HCT116 (cell line): ENCODE measurements at places on chromosomes 5 and 9. TPM values are rescaled to one million over a fixed set of nuclear protein-coding genes. Genes with fewer than 3 reads are reported as not detected.

The RASEF gene
- total RNA-seq: 0.12 TPM

The FOXD4L5 gene
- total RNA-seq: 0.61 TPM

The GLRA1 gene
- total RNA-seq: not detected

- no peak for DNase-seq
These were observed 238.4 kb downstream of the NR2F1-AS1 start for GRCh38 chr5:93342563-93343061.

- no peak for DNase-seq
These were observed 1495.6 kb upstream of the CDH6 start for GRCh38 chr5:29697785-29698414.

GRCh38 chr9:133461975-133462374, 2.2 kb downstream of the CACFD1 start:
- no peak for DNase-seq

DNA sequence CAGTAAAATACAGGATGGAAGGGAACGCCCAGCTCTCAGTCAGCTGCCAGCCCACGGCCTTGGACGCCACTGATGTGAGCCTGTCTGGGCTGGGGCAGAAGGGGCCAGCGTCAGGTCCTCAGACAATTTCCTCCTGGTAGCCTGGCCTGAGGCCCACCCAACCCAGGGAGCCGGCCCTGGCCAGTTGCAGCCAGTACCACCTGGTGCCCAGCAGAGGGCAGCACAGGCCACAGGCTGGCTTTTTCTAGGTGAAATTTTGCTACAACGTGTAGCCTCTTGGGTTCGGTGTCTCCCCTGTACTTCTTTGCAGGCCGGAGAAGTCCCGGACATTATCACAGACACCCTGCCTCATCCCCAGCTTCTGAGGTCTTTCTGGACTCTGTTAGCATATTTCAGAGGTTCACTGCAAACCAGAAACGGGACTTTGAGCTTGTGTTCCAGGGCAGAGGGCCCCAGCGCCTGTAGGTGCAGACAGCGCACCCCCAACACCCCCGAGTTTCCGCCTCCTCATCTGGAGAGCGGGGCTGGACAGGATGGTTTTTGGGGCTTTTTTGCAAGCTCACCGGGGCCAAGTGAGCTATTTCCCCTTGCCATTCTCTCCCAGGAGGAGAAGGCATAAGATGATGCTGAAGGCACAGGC, 45.9 kb upstream of the KCNMB1 start:
- DNase-seq: peak; percentile 32

GRCh38 chr9:19623941-19624340, 164.9 kb downstream of the SLC24A2 start:
- DNase-seq: no peak

GRCh38 chr5:176536132-176536901, 885 bp downstream of the RNF44 start:
- no peak for DNase-seq

GRCh38 chr9:35180801-35181200, 19.0 kb downstream of the UNC13B start:
- DNase-seq: no peak

DNA sequence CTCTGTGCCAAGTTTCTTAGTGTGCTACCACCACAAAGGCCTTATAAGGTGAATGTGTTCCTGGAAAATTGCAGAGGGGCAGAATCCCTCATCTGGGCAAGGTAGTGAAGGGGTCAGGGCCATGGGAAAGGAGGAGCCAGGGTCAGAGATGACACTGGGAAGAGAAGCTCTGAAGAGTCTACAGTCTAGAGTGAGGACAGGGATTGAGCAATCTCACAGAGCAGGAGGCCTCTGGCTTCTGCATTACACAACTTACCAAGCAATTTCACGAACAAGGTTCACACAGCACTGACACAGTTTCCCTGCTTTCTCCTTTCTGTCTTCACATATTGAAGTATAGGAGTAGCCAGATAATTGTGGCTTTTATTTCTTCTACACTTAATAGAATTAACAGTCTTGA, 24.5 kb upstream of the IDNK start:
- DNase-seq: no peak

DNA sequence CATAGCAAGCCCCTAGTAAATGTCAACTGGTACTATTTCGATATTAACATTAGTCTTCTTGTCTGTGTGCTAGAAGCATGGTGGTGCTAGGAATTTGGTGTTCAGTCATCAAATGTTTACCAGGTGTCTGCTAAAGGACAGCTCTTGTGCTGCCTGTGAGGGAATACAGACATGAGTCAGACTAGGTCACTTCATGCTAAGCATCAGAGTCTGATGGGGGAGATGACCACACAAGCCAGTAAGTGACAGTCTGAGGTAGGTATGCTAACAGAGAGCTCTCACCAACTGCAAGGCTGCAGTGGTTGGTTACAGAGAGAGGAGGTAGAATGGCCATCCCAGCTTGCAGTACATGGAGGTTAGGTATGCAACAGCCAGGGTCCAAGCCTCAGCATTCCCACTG, 320.9 kb downstream of the CDK5RAP2 start:
- DNase-seq: no peak

DNA sequence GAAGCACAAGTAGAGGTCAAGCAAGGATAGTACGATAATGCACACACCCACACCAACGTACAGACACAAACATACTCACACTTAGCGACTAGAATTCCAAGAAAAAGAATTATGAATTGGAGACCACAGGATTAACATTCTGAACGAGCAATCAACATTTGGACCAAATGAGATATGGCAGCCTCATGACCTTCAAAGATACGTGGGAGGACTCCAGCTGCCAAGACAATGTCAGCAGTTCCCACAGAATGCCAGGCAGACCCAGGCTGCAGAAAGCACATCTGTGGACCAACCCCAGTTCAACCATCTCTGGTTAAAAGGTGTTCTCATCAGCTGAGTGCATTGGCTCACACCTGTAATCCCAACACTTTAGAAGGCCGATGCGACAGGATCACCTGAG, 187.6 kb upstream of the GRAMD2B start:
- no peak for DNase-seq

DNA sequence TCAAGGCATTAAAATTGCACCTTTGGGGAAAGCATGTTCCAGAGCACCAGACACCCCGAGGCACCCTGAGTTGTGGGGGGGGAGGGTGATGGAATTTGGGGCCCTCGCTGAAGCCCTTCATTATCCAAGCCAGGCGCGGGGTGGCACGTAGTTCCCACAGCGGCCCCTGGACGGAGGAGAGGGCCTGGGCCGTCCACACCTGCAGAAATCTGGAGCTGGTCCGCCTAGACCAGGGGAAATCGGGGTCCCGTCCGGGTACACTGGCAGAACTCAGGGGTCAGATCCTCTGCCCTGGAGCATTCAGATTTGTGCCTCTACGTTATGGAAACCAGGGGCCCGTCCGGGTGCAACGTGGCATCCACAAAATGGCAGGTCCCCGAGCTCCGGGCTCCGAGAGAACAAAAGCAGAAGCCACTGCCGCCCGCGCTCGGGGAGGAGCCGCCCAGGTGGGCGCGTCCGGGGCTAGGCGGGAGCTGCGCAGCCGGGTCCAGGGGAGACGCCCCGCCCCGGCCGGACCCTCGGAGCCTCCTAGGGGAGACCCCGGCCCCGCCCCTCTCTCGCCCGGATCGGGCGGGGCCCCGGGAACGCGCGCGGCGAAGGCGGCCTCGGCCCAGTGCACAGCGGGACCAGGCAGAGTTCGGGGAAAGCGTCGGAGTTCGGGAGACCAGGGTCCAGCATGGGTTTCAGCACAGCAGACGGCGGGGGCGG, at the start of gene PLEKHG4B:
Gene PLEKHG4B, plus strand, starts transcription at position 613 of the 708 bp plus-strand sequence. Its CDS starts 64 bp downstream, at position 677.
- DNase-seq: no peak

DNA sequence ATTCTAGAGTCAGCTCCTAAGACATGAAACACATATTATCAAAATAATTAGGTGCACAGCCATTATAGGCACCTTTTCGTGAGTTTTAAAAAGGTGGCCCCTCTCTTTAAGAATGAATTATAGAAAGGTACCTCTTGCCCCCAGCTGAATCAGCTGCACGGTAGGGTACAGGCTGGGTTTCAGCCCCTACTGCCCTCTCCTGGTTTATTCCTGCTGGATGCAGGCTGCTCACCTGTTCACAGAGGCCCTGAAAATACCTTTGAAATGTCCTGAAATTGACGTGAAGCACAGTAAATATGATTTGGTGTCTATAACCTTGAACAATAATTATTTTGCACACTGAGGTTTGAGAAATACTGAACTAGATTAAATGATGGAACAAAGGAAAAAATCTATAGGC, 504.8 kb upstream of the SGCD start:
- no peak for DNase-seq
